ENCODE measurements at places on chromosomes 3 and 15.

DNA sequence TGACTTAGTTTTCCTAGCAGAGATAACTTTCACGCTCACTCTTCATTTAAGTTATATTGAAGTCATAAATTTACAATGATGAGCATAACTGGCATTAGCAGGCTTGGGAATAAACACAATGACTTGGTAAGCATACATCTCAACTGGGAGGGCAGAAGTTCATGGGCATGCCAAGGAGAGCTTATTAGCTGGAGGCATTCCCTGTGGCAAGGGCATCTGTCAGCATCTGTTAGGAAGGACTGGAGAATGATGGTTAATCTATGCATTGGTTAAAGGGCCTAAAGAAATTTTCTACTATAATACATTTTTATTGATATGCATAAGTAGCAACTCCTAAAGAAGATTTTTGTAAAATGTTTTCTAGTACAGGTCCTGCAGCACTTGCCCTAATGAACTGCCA lies 52.4 kb downstream of the NEK11 start:
- peak; percentile 56 for DNase-seq

GRCh38 chr3:114904633-114905032 lies 242.5 kb downstream of the ZBTB20 start:
- DNase-seq: no peak

DNA sequence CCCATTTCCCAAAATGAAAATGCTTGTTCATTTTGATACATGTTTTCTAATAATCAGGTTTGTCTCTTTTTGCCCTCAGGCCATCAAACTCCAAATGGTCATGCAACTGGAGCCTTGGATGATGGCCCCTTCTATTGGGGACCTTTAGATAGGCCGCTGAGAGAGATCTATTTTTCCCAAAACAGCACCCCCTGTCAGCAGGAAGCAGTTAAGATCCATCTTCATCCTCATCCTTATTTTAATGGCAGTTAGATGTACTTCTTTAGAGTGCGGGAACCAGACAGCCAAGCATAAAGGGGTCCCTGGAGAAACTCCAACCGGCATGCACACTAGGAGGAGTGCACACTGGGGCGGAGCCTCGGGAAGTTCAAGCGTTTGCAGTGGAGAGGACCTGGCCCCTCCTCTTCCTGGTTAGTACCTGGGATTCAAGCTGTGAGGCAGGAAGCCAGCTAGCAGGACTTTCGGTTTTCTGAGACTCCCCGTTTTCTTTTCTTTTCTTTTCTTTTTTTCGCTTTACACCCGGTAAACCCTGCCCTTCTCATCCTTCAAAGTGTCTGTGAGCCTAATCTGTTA lies 31.9 kb upstream of the STRIT1 start:
- no peak for DNase-seq

DNA sequence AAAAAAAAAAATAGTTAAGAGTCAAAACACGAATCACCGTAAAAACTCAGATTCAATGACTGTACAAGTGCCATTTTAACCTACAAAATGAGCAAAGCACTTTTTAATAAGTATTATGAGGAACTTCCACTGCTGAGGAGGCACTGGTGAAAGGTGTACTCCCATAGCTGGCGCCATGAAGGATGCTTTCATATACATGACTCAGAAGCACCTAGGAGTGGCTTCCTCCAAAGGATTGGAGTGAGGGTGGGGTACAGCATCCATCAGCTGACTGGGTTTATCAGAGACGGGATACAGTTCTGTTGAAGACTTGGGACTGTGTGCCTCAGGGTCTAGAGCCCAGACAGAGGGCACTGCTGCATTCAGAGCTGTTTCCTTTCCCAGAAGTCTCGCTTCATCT lies 60.9 kb upstream of the MEX3B start:
- DNase-seq: no peak

GRCh38 chr15:37372064-37372463 lies 271.7 kb upstream of the MEIS2 start:
- DNase-seq: no peak

- DNase-seq: no peak
Measured at GRCh38 chr15:55360256-55360655, 41.2 kb downstream of the PIGB start.

Measured in tongue (tissue), 3 donors.